ENCODE measurements at places on chromosomes 5 and 9. TPM values are rescaled to one million over a fixed set of nuclear protein-coding genes. Genes with fewer than 3 reads are reported as not detected.

- H3K36me3 ChIP-seq: no peaks in the 10 kb centered on the region
- H3K27ac ChIP-seq: no peak overlapping the region
- H3K27me3 ChIP-seq: no peaks in the 10 kb centered on the region
- H3K4me3 ChIP-seq: no peak overlapping the region
- no peak for DNase-seq
These were observed 84.2 kb upstream of the ERCC6L2 start for GRCh38 chr9:95791286-95791685.

- no peak for DNase-seq
- no peak overlapping the region for H3K4me3 ChIP-seq
- H3K36me3 ChIP-seq: no peaks in the 10 kb centered on the region
- no peak overlapping the region for H3K27ac ChIP-seq
- no peaks in the 10 kb centered on the region for H3K4me1 ChIP-seq
- H3K27me3 ChIP-seq: peaks cover 11% of the 10 kb centered on the region
These were observed 33.0 kb upstream of the NFIB start for GRCh38 chr9:14346811-14347405.

DNA sequence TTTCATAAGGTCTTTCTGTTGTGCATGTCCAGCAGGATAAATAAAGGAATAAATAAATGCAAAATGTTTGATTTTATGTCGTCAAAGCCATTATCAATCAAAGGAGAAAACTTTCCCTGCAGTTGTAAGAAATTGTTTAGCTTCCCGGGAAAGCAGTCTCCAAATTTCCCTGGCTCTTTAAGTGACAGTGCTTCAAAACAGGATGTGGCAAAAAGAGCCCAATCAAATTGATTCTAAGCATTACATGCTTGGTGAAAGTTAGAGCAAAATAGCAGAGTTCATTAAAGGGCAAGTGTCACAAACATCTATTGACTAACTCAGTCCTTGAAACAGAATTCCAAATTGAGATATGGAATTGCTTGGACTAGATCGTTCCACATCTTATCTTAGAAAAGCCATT lies 704.1 kb downstream of the PRELID2 start:
- no peaks in the 10 kb centered on the region for H3K36me3 ChIP-seq
- H3K27ac ChIP-seq: no peak overlapping the region
- no peaks in the 10 kb centered on the region for H3K27me3 ChIP-seq
- H3K4me1 ChIP-seq: no peaks in the 10 kb centered on the region
- DNase-seq: no peak
- H3K4me3 ChIP-seq: no peak overlapping the region

DNA sequence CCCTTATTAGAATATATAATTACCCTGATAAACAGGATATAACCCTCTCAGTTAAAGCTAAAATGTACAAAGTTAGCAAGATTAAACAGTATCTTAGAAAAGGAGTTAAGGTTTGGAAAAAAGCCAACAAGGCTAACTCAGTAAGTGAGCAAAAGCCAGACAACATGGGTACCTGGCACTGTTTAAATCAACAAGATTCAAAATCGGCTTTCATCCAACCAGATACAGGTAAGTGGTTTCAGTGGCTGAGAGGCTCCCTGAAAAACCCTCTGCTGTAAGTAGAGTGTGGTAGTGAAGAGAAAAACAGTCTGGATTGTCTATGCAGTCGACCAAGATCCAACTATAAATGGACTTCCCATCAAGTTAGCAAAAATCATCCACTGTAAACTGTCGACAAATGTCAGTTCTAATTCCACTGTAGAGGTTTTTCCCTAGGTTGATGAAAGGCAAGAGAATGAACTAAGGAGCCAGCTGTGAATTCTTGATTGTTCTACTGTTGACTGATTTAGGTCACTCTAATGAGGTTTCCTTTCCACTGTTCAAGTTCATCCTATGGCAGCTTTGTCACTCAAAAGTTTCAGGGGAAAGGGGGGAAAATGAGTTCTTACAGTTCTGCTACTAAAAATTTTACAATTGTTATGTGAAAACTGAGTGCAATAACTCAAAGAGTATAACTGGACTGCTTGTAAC lies 27.3 kb downstream of the ETF1 start:
- H3K36me3 ChIP-seq: peaks cover 74% of the 10 kb centered on the region
- no peak overlapping the region for H3K4me3 ChIP-seq
- DNase-seq: no peak
- H3K4me1 ChIP-seq: no peaks in the 10 kb centered on the region
- no peak overlapping the region for H3K27ac ChIP-seq

The ARSI gene
- not detected for total RNA-seq

- H3K27me3 ChIP-seq: peaks cover 7% of the 10 kb centered on the region
- H3K4me1 ChIP-seq: no peaks in the 10 kb centered on the region
- DNase-seq: no peak
- H3K36me3 ChIP-seq: no peaks in the 10 kb centered on the region
- H3K27ac ChIP-seq: no peak overlapping the region
- H3K4me3 ChIP-seq: no peak overlapping the region
These were observed 117.5 kb downstream of the ZNF608 start for GRCh38 chr5:124628721-124629596.

DNA sequence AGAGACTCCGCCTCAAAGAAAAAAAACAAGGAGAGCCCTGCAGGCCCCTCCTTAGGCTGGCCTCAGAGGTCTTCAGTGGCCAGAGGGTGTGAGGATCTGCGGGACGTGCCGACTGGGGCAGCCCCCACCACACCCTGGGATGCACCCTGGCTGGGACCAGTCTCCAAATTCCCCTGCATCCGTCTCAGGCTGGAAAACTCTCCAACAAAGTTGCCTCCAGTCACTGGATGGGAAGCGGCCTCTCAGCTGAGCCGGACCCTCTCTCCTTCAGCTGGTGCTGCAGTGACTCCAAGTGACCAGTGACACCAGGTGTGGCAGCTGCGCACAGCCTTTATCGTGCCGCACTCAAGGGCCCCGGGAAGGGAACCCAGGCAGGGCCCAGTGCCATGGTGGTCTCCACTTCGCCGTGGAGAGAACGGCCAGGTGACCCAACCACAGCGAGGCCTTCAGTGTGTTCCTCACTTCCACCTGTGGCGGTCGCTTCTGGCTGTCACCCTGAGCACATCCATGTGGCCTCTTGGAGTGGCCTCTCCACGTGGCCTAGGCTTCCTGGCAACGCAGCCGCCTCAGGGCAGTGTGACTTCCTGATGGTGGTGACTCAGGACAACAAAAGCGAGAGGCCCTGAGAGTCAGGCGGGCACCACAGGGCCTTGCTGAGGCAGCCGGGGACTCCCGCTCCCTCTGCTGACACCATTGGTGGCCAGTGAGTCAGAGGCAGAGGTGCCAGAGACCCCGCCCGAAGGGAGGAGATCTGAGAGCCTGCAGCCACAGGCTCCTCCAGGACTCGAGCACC lies 19.3 kb upstream of the CAMSAP1 start:
- H3K27me3 ChIP-seq: no peaks in the 10 kb centered on the region
- H3K4me3 ChIP-seq: no peak overlapping the region
- DNase-seq: no peak
- no peak overlapping the region for H3K27ac ChIP-seq
- peaks cover 10% of the 10 kb centered on the region for H3K36me3 ChIP-seq

Data from T-cell (primary cell).